ENCODE measurements at places on chromosomes 5 and 9.
A peak's percentile ranks its signal among the peaks of the same experiment; 100 is the strongest.

DNA sequence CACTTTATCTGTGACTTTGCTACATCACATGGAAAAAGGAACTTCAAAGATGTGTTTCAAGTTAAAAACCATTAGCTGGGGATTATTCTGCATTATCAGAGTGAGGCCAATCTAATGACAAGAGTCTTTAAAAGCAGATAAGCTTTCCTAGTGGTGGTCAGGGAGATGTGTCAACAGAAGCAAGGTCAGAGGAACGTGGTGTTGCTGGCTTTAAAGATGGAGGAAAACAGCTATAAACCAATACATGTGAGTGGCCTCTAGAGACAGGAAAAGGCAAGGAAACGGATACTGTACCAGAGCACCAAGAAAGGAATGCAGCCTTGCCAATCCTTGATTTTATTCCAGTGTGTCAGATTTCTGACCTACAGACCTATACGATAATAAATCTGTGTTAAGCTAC is 204.2 kb downstream of the TAF11L14 start:
- no peak for DNase-seq

DNA sequence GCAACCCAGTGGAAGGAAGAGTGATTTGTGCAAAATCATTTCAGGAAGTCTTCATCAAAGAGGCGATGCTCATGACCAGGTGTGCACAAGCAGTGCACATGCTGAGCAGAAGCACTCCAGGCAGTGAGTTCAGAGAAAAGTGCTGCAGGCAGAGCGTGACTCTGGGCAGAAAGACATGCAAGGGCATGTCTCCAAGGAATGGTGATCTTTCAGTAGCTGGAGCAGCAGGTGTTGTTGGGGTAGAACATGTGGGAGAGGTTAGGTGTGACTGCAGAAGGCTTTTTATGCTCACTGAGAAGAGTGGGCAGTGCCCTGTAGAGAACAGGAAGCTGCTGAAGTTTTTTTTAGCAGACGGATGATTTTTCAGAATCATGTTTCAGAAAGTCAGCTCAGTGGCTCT is 545.4 kb upstream of the TLE4 start:
- no peak for DNase-seq

- DNase-seq: no peak
Measured at GRCh38 chr5:149126906-149127305, 14.4 kb upstream of the ABLIM3 start.

DNA sequence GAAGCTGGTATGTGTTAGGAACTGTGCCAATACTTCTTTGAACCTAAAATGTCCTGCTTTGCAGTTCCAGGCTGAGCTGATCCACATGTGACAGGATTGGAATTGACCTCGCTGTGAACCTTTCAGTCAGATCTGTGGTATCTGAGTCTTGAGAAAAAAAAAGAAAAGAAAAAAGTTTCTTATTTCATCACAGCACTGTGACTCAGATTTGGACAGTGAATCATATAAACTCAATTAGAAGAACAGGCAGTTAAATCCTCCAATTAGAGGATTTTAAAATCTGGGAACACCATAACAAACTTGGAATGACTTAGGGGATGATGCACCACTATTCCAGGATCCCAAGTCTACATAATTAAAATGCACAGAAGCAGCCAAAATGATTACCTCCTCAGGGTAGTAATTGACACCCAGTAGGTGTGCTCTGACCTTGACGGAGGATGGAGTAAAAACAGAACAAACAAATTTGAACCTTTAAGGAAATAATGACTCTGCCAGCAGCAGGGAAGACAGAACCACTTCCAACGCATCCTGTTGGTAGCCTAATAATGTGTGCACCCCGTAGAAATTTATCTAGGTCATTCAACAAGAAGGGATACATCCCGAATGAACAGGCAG is 57.8 kb upstream of the RAI14 start:
- no peak for DNase-seq

GRCh38 chr5:30839956-30840355 is 353.5 kb upstream of the CDH6 start:
- no peak for DNase-seq

DNA sequence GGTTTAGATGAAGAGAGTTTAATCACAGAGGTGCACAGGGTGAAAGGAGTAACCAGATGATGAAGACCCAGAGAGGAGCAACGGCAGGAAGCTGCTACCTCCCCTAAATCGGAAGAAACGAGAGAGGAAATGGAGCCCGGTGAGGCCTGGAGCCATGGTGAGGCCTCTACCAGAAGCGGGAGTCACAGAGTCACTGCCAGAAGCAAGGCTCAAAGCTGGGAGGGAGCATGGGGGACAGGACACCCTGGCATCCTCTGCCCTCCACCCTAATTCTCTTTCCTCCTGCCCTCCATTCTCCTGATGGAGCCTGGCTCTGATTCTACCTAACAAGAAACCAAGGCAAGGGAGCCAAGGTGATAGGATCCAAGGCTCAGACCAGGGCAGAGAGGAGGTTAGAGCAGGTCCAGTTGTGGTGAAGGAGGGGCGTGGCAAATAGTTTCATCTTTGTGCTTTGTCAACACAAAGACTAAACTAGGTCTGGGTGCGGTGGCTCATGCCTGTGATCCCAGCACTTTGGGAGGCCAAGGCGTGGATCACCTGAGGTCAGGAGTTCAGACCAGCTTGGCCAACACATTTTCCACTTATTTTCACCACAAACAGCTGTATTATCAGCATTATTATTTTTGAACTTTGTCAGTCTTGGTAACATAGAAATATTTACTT is 134.4 kb upstream of the RAI14 start:
- no peak for DNase-seq

GRCh38 chr9:131092548-131093440 is 3.5 kb upstream of the AIF1L start:
- DNase-seq: no peak

GRCh38 chr5:21807953-21808352 is 1045.2 kb downstream of the CDH12 start:
- no peak for DNase-seq

GRCh38 chr5:55868846-55869245 is 17.7 kb downstream of the IL31RA start:
- peak; percentile 54 for DNase-seq

DNA sequence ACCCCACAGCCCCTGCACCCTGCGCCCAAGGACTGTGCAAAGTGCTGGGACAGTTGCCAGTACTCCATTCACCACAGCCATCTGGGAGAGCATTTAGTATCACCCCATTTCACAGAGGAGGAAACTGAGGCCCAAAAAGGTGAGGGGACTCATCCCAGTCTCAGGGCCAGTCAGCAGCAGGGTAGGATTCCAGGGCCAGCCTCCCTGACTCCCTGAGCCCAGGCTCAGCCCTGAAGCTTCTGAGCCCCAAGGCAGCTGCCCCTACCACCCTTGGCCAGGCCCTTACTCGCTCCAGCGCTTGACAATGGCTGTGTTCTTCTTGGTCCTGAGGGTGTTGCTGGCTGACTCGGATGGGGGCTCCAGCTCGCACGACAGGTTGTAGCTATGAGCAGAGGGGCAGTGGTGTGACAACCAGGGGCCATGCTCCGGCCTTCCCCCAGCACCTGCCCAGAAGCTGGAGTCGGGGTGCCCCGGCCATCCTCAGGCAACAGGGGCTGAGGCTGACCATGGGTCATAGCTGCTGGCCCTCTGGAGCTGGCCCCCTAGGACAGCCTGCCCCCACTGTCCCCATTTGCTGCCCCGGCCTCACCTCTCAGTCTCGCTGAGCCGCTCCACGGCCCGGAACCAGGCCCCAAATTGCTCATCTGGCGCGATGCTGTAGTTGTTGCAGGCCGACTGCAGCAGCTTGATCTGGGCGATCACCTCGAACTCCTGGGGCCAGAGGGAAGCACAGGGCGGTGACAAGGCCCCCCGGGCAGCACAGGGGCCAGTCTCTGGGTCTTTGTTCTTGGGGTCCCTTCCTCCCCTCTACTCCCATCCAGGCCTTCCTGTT is 18.6 kb downstream of the RALGDS start:
- DNase-seq: no peak

- no peak for DNase-seq
Measured at GRCh38 chr5:171612749-171613148, 172.9 kb upstream of the SMIM23 start.

DNA sequence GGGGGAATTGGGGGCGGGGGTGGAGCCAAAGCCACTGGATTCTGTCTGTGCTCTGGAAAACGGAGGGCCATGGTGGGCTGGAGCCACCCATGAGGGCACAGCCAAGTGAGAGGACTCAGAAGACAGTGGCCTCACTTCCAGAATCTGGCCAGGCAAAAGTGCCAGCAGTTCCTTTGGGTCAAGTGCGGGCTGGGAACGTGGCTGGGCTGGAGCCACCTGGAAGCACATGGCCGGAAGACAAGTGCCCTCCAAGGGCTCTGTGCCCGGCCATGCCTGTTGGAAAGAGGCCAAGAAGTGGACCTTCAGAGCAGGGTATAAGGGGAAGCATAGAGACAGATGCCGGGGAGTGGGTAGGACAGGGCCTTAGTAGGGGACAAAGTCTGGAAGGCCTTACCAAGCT is 11.7 kb upstream of the SH3PXD2B start:
- no peak for DNase-seq

DNA sequence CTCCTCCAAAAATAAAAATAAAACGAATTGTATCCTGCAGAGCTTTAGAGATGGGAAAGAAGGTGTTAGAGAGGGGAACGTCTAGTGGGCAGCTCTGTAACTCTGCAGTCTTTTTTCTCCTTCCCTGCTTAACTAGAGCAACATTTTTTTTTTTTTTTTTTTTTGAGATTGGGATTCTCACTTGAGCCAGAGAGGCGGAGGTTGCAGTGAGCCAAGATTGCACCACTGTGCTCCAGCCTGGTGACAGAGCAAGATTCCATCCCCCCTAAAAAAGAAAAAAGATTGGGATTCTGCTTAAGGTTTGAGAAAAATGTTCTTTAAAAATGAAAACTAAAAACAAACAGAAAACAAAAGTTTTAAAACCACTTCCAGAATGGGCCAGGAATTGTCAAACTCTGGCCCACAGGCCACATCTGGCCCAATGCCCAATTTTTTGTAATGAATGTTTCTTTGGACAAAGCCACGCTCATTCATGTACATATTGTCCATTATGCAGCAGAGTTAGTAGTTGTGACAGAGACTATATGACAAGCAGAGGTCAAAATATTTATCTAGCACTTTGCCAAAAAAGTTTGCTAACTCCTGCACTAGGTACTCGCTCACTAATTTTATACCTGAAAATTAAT is 98.5 kb downstream of the ZCCHC7 start:
- no peak for DNase-seq

- DNase-seq: no peak
Measured at GRCh38 chr9:136257381-136258298, 12.0 kb upstream of the QSOX2 start.

DNA sequence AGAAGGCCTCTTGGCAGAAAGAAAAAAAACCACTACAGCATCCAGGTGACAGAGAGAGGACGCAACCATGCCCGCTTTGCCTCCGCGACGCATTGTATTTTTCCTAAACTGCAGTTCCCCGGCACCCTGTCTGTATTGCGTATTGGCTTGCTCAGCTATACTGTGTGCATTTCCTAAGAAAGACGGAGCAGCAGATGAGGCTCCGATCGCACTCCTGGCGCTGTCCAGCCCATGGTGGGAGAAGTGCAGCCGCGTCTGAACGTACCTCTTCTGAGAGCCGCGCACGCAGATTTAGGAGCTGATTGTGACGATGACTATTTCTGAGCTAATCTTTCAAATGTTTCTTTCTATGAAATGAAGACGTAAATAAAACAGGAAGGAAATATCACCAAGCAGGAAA is 366.5 kb downstream of the IRX1 start:
- no peak for DNase-seq

GRCh38 chr5:177524539-177524900 is 7.8 kb upstream of the DDX41 start:
- no peak for DNase-seq

- DNase-seq: no peak
Measured at GRCh38 chr5:94694671-94695070, 76.2 kb downstream of the SLF1 start.

DNA sequence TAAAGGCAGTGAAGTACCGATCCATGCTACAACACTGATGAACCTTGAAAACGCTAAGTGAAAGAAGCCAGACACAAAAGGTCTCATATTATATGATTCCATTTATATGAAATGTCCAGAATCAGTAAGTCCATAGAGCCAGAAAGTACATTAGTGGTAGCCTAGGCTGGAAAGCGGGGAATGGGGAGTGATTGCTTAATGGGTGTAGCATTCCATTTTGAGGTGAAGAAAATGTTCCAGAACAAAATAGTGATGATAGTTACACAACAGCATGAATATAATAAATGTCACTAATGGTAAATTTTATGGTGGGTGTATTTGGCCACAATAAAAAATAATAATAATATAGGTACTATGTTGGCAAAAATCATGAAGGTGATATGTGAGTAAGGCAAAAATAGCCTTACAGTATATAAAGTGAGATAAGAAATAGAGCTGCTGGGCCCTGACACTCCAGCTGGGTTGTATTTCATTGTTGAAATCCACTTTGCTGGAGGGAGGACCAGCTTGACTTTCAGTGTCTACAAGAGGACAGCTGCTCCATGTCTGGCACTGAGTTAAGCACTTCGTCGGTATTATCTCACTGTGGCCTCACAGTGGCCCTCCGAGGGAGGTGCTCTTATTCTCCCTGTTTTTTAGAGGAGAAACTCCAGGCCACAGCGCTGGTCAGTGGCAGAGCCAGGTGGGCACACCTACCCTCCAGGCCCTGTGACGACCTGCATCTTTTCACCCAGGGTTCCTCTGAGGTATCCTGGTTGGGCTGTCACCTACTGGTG is 22.4 kb upstream of the ANGPTL2 start:
- no peak for DNase-seq

DNA sequence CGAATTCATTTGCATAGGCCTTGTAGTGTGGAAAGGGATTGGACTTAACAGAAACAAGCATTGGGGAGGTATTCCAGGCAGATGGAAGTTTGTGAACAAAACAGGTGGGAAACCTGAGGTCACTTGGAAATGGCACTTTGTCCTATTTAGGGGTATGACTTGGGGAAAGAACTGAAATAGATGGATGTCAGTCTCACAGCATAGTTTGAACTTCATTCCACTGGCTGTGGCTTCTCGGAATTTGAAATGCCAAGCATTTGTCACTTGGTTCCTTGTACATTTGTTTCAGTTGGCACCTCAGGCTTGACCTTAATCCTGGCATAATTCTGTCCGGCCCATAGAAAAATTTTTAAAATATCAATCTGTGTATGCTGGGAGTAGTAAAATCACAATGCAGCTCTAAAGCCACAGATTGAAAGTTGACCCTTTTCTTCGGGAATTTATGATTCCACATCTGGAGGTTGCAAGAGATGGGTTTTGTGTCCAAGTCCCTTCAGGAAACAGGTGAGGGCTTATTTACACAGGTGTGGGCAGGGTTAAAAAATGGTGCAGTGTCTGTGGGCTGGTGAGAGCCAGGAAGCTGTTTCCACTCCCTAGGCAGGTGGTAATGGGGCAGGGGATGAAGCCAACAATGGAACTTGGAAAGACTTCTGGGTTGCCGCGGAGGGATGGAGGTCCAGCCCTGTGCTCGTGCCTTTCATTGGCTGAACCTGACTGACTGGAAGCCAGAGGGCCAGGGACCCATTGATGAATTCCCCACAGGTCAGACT is 39.2 kb upstream of the PDE8B start:
- DNase-seq: no peak

- no peak for DNase-seq
Measured at GRCh38 chr9:8871396-8871795, 1071.8 kb upstream of the DMAC1 start.

- DNase-seq: no peak
Measured at GRCh38 chr5:126686451-126687126, 85.8 kb downstream of the PHAX start.

GRCh38 chr5:69492923-69493395 is 369 bp downstream of the OCLN start:
- DNase-seq: no peak

- DNase-seq: no peak
Measured at GRCh38 chr9:4065054-4065453, 234.8 kb downstream of the GLIS3 start.

GRCh38 chr5:87081511-87082372 is 185.9 kb upstream of the RASA1 start:
- peak; percentile 27 for DNase-seq

Data from CD4-positive, alpha-beta T cell treated with Interleukin-15 for 1 hour (primary cell).